NCI-H2081 treated with DMSO at 0.1 percent for 48 hours (cell line): ENCODE measurements at places on chromosomes 5 and 9.

DNA sequence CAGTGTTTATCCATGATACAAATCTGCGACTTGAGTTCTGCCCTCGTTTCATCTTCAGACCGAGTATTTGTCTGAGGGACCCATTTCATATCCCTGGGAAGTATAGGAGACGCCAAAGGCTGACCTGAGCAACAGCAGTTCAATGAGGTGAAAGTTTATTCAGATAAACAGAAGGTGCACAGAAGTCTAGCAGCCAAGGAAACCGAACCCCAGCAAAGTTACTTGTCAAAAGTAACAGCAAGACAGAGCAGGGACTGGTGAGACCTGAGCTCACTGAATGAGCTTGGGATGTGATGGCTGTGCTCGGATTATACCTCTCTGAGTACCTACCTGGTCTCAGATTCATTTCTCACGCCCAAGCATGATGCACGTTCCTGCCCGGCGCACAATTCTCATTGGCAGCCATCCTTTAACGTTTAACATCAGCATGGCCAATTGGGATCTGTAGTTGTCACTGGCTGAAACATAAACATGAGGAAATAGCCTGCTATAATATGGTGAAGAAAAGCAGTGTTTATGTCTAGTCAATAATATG, 599 bp downstream of the LYRM7 start:
- DNase-seq, result no peak

- no peak for DNase-seq
These were observed 225.3 kb upstream of the TLE4 start for GRCh38 chr9:79346350-79347020.

DNA sequence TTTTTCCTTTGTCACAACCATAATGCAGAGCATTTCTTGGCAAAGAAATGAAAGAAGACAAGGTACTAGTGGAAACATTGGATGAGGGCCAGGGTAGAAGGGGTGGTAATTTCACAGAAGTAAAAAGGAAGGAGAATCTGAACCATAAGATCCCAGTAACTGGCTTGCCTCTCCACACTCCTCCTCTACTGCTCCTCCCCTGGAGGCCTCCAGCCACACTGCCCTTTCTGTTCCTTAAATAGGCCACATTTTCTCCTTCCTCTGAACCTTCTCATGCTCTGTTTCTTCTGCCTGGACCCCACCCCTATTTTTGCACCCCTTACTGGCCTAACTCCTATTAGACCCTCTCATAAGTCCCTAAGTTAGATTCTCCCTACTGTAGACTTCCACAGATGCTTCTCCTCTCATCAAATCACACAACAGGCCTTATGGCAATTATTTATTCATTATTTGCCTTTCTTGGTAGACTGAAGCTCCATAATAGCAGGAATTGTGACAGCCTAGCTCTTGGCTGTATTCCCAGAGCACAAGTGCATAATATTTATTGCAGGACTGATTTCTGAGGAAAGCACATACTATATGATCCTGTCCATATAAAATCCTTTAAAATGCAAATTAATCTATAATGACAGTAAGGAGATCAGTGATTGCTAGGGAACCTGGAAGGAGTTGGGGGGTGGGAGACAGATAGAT, 31.3 kb upstream of the GRIA1 start:
- DNase-seq, result peak; percentile 10

DNA sequence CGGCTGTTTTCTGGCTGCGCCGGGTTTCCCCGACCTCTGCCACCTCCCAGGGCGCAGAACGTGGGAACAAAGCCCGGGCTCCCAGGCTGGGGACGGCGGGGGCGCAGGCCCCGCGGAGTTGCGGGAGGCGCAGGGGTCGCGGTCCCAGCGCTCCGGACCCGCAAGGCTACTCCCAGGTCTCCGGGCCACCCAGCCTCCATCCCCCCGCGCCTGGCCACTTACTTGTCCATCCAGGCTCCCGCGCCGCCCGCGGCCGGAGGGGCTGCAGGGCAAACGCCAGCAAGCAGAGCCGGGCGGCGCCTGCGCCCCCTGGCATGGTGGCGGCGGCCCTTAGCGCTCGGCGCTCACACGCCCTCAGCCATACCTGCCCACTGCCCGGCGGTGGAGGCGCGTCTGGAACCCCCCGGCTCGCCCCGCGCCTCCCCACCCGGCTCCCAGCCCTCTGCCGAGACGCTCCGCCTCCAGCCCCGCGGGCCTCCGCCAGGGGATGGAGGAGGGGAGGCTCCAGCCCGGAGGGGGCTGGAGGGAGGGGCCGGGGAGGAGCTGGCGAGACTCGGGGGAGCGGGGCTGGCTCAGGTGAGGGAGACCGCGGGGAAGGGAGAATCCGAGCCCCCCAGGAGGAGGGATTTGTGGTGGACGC, at the start of gene ADAM19:
Gene ADAM19 (minus strand): TSS at position 395 of the 640 bp plus-strand sequence. CDS start 79 bp downstream, at position 316.
- no peak for DNase-seq

DNA sequence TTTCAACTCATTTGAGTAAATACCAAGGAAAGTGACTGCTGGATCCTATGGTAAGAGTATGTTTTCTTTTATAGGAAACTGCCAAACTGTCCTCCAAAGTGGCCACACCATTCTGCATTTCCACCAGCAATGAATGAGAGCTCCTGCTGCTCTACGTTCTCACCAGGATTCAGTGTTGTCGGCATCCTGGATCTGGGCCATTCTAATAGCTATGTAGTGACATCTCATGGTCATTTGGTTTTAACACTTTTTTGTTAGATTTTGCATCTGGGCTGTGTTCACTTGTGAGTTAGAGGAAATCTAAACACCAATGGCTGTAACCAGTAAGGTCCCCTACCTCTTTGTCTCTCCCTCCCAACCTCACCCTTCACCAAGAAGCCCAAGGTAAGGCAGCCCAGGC, 115.9 kb downstream of the ATPSCKMT start:
- no peak for DNase-seq

DNA sequence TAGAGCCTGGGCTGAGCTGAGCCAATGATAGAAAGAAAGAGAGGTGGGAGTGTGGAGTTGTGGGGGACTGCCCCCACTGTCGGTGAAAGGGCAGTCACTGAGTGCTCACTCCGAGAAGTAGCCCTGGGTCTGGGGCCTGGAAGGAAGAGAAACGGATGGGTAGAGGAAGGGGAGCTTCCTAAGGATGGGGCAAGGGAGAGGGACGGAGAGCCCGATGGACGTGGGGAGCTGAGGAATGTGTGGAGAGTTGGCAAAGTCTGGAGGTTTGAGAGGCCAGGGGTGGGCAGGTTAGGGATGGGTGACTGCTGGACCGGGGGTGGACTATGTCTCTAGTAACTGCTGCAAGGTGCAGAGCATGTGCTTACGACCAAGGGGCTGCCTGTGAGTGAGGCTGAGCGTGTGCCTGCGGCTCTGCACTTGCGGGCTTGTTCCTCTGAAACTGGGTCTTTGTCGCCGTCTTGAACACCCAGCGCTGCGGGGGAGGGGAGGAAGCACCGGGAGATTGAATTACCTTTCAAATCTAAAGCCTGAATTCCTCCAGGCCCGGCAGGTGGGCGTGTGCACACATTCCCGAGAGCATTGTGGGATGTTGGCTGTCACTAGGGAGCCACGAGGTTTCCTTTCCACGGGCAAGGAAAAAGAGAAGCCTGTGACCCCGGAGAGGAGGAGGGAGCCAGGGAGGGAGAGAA, 76.4 kb upstream of the ARAP3 start:
- no peak for DNase-seq

- DNase-seq, result no peak
These were observed 86.4 kb downstream of the GALNT10 start for GRCh38 chr5:154276973-154277331.

GRCh38 chr5:102511666-102512065, 12.9 kb upstream of the SLCO6A1 start:
- no peak for DNase-seq

DNA sequence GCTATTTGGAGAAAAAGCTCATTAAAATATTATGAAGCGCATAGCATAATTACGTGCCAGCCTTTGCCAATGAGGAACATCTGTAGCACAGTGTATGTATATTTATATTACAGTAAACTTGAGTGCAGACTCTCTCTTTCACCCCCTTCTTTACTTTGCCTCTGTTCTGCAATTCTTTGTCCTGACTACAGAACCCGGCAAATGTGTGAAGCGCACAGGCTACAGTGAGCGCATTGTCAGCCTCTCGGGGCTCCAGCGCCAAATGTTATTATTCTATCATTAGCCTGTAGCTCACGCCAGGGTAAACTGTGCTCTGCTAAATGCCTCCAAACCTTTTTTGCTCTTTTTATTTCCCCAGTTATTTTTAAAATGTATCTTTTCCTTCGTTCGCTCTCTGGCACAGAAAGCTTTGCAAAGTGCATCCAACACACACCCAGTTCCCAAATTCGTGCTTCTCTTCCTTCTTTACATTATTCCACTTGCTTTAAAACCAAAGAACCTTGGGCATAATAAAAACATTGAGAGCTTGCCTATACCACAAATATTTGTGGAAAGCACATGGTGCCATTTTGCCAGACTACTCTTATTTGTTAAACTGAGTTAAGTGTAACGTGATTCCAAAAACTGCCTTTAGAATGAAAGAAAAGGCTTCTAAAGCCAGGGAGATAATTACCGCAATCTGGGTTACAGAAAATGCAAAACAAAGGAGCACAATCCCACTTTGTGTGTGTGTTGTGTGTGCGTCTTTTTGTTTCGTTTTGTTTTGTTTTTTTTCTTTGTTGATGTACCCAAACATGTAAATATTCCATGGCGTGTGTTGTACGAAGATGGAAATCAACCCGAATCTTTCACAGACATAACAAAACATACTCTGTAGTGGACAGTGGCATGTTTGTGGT, 164.1 kb upstream of the MPDZ start:
- DNase-seq, result peak; percentile 86
